ENCODE measurements at places on chromosomes 4 and X.

GRCh38 chr4:28730304-28730703 is 1869.7 kb downstream of the STIM2 start:
- DNase-seq: no peak

DNA sequence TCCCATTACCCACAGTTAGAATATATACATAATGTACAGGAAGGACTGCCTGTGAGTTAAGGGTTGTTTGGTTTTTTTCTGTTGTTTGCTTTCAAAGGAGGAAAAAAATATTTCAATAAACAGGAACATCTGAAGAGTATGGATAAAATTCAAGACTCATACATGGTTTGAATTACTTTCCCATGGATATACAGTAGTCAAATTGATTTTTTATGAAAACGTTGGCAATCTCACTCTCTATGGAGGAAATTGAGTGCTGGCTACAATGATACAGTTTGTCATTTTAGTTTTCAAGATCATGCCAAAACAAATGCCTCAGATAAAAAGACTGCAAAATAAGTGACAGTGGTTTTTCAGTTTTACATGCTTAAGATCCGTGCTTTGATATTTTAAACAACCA is 116.6 kb downstream of the SH3RF1 start:
- DNase-seq: no peak

DNA sequence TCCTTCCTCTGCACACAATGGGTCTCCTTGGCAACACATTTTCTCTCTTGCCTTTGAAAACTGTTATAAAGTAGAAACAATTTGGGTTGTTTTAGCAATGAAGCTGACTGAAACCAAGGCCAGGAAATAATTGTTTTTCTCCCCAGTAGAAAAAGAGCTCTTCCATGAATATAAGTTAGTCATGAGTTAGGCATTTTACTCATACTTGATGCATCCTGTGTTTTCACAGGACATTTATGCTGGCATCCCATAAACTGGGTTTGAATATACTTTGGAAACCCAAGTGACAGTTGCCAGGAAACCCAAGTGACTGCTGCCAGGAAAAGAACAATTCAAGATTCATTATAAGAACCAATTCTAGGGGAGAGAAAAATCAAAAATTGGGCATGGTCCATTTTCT is 128.6 kb upstream of the NPY2R start:
- DNase-seq: no peak

GRCh38 chrX:13091111-13091765 is 46.8 kb upstream of the FAM9C start:
- no peak for DNase-seq

- DNase-seq: no peak
Measured at GRCh38 chr4:63618883-63619718, 790.1 kb downstream of the TECRL start.

All from stimulated activated CD8-positive, alpha-beta memory T cell treated with anti-CD3 and anti-CD28 coated beads, Interleukin-2, amount 100 ng/mL, for 1 hour (primary cell).